ENCODE measurements at places on chromosomes 6 and 20.

DNA sequence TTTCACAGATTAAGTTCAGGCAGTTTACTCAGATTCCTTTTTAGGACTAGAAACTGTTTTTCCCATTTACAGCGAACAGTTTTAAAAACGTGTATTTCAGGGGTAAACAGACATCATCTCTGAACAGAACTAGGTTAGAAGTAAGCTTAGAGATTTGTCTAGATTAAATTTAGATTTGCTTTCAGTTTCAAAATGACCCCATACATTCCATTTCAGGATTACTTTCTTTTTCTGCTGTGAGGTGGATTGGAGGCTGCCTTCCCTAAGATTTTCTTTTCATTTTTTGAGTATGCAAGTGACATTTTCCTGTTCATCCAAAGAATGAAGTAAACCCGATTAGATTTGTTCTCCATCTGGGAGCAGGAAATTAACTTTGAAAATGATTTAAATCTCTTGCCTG lies 747.2 kb downstream of the KHDRBS2 start:
- no peak for DNase-seq

DNA sequence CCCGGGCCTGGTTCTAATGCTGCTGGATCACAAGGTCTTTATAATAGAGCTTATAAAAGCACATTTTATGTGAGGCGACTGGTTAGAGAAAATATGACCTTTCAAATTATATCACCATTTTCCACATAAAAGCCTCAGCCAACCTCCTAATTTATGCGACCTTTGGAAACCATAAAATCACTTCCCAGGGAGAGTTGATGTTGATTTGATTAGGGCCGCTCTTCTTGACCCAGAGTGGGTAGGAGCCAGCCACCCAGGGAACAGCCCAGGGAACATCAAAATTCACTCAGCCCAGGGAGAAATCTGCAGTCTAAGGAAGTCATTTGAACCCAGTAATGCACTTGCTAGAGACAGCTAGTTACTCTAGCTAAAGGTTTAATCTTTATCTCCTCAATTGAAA lies 79.8 kb upstream of the TENT5A start:
- DNase-seq: no peak

DNA sequence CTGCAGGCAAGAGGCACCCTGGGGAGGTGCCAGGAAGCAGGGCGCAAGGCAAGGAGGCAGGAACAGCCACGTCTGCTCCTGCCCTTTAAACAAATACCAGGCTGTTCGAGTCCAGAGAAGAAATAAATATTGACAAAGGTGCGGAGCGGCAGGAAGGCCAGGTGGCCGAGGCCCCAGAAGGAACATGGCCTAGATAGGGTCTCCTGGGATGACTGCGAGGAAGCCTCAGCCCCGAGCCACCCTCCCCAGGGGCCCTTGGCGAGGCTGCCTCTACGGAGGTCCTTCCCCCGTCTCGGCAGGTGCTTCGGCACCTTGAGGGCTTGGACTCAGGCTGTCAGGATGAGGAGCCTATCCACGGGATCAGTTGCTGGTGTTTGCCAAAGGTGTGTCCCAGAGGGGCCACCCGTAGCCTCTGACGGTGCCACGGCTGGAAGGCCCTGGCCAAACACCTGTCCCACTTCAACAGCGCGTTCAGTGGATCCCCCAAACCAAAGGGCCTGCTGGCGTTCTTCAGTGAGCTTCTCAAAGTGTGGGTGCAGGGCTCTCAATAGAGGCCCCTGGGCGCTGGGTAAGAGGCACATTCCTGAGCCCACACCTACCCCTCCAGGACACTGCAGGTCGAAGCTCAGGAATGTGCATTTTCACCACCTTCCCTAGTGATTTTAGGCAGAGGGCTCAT lies 39.8 kb downstream of the SNX5 start:
- DNase-seq: no peak

DNA sequence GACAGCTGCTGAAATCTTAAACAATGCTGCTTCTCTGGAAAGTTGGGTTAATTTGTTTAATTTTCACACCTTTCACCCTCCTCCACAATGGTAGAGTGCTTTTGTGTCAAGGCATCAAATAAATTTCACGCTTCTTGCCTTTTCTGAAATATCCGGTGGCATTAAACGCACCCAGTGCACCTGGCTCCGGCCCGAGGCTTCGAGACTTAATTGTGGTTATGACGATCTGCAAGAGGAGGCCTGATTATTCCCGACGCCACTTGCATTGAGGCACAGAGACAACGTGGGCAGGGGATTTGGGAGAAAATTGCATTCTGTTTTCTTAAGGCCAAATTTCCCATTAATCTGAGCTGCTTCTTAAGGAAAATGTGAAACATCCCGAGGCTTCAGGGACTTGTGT lies 152.2 kb downstream of the CDH4 start:
- no peak for DNase-seq

Data from iPS DF 6.9 (cell line).